Cortex of kidney (tissue), 1 donor: ENCODE measurements at places on chromosomes 3 and 15.

DNA sequence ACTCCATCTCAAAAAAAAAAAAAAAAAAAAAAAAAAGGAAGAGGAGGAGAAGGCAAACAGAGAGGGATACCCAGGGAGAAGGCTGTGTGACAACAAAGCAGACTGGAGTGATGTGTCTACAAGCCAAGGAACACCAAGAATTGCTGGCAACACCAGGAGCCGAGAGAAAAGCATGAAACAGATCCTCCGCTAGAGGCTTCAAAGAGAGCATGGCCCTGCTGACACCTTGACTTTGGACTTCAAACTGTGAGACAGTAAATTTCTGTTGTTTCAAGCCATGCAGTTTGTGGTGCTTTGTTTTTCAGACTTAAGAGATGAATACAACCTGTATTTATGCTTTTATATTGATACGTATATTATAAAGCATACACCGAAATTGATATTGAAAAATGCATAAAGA is 74.3 kb upstream of the TRA2B start:
- DNase-seq = no peak

- no peak for DNase-seq
These were observed 46.9 kb downstream of the ARHGEF3 start for GRCh38 chr3:56754741-56755417.

GRCh38 chr3:167054926-167055325 is 325.2 kb downstream of the ZBBX start:
- DNase-seq = no peak

DNA sequence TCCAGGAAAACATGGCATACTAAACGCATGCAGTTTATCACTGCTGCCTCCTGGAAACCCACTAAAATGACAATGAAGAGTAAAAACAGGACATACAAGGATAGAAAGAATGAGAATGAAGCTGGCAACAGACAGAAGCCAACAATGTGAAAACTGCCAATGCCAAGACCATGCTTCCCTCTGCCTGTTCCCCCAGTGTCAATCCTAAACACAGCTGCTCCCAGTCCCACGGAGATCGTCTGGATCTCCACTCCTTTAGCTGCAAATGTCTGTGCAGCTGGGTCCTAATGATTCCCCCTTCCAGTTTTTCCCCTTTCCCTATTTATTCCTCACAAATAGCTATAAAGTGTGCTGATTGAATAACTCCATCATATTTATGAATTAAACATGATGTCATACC is 16.1 kb downstream of the LEO1 start:
- DNase-seq = no peak

GRCh38 chr3:31714495-31715280 is 182.0 kb downstream of the STT3B start:
- DNase-seq = no peak

DNA sequence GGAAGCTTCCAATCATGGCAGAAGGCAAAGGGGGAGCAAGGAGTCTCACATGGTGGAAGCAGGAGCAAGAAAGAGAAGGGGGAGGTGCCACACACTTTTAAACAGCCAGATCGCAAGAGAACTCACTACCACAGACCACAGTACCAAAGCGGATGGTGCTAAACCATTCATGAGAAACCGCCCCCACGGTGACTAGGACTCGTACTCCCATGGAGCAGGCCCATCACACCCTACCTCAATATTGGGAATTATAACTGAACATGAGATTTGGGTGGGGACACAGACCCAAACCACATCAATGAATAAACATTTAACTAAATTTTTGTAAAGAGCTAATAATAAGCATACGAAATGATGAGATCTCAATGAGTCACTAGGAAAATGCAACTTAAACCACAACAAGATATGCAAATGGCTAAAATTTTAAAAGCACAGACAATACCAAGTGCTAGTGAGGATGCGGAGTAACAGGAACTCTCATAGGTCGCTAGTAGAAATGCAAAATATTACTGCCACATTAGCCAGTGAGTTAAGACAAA is 10.0 kb downstream of the MRPS25 start:
- DNase-seq = no peak

GRCh38 chr3:186381424-186382216 is 19.6 kb upstream of the DGKG start:
- DNase-seq = no peak

DNA sequence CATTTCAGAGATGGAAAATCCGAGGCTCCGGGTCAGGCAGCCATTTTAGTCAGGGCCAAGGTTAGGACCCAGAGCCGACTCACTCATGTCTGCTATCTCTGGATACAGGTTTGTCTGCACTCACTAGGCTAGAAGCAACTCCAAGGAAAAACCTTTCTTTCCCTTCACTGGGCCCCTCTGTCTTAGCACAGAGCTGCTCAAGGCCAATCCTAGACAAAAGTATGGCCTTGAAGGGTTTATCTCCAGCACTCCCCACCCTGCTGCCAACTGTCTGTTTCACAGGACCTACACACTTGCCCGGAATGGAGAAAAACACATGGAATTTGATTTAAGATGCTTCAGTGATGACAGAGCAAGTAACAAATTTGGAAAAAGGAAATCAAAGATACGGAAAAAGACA is 25.6 kb downstream of the ACAN start:
- no peak for DNase-seq
